Karpas-422 (cell line): ENCODE measurements at places on chromosomes 6 and 20.

DNA sequence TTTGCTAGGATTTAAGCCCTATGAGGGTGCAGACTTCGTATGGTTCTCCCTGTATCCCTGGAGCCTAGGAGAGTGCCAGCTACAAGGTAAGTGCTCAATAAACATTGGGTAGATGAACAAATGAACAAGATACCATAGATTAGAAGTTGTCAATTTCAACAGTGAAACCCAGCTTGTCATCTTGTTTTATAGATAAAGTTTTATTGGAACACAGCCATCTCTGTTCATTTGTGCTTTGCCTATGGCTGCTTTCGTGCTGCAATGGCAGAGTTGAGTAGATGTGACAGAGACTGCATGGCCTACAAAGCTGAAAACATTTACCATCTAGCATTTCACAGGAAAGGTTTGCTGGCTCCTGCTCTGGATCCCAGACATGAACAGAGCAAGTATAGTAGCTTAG lies 5.6 kb downstream of the DAAM2 start:
- no peak for DNase-seq

GRCh38 chr6:5942591-5942990 lies 64.1 kb downstream of the NRN1 start:
- DNase-seq: no peak

DNA sequence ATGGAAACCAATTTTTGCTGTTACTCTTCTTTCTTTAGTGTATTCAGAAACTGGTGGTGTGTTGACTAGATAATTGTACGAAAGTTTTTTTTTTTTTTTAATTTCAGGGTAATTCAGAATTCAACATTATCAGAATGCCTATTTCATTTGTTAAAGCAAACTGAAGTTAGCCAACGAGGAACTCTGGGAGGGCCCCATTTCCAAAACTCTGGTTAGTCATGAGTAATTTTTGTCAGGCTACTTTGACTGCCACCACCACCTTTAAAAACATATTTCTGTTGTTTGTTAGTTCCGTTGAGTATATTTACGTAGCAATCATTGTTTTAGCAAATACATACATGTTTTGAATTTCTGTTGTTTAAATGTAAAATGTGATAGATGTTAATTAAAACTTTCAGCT lies 763 bp downstream of the ZKSCAN8 start:
- DNase-seq: no peak

GRCh38 chr20:47989957-47990356 lies 204.7 kb upstream of the SULF2 start:
- DNase-seq: no peak

DNA sequence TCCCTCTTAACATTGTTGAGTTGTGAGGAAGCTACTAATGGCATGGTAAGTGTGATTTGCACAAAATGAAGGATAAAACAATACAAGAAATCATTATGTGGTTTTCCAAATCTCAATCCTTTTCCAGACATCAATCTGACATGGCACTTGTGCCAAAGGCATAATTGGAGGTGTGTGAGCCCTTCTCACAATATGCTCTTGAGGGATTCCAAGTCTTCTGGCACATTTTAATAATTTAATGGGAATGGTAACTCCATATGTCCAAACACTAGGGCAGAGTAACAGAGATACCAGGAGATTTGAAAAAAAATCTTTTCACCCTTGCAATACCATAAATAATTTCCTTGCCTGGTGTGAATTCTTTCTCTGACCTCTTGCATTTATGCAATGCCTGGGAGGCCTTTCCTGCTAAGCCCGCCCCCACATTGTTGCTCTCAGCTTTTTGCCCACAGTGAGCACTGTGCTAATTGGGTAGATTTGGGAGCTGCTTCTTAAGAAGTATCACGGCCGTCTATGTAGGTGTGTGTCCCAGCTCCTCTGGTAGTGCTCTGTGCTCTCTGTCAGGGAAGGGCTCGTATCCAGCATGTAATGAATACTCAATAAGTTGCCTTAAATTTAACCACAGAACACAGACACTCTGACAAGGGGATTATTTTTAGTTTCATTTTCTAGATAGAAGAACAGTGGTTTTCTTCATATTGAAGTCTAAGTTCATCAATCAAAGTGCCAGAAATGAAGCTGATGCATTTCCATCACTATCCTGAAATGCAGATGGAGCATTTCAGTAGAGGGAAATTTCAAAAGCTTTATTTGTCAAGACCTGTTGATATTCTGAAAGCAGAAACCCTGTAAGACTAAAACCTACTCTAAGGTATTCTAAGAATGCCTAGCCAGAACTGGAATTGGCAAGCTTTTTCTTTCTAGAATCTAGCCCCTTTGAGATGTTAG lies 54.4 kb upstream of the CEP85L start:
- DNase-seq: no peak

- no peak for DNase-seq
Observed at GRCh38 chr6:120805276-120805675, 529.0 kb downstream of the TBC1D32 start.

DNA sequence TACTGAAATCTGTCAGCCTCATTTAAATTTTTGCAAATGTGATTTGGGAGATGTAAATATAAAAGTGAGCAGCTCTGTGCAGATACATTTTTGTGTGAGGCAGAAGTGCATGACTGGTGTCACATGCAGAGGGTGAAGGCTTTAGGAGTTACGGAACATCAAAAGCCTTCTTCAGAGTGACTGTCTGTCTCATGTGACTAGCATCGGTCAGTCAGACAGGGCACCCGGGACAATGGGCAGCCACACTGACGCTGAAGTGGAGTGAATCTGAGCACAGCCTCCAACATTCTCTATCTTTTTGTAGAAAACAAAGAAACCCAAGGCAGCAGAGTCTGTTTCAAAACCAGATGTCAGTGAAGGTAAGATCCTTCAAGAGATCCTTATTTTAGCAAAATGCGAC lies 7.9 kb upstream of the FAM209A start:
- no peak for DNase-seq

GRCh38 chr20:4717816-4718570 lies 3.7 kb upstream of the PRND start:
- DNase-seq: no peak

- DNase-seq: no peak
Observed at GRCh38 chr20:34201531-34201930, 39.7 kb upstream of the ASIP start.

DNA sequence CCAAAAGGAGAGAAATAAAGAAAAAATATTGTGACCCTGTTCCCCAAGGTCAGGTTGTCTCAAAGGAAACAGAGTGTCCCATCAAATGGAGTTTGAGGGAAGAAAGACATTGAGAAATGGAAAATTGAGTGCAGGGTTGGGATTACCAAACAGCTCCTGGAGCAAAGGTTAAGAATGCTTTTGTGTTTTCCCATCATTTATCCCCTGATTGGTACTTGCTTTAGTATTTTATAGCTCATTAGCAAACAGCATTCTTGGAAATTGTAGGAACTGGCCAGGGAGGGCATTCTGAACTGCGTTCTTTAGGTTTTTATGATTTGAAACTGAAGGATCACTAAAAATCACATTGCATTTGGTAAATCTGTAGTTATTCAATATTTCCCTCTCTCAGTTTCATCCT lies 59.0 kb upstream of the NELFCD start:
- DNase-seq: no peak

GRCh38 chr6:32436995-32437836 lies 2.5 kb upstream of the HLA-DRA start:
- DNase-seq: peak; percentile 96

DNA sequence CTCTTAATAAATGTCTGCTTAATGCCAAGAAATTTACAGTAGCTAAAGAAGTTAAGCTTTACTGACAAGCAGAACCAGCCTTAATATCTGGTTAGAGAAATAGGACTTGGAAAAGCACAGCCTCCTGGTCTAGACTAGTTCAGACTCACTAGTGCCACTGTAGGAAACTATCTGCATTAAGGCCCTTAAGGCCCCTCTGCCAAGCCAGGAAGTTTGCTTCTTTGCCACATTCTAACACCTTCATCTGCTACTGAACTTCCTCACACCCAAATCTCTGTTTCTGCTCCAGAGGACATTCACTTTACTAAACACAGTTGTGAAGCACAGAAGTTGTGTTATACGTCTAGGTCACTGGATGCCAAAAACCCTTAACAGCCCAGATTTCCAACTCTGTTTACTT lies 302.8 kb downstream of the BTBD9 start:
- no peak for DNase-seq
